ENCODE measurements at places on chromosomes 11 and 22. TPM values are rescaled to one million over a fixed set of nuclear protein-coding genes. Genes with fewer than 3 reads are reported as not detected.

GRCh38 chr11:127199306-127199801 is 198.8 kb upstream of the KIRREL3 start:
- no peak for DNase-seq

DNA sequence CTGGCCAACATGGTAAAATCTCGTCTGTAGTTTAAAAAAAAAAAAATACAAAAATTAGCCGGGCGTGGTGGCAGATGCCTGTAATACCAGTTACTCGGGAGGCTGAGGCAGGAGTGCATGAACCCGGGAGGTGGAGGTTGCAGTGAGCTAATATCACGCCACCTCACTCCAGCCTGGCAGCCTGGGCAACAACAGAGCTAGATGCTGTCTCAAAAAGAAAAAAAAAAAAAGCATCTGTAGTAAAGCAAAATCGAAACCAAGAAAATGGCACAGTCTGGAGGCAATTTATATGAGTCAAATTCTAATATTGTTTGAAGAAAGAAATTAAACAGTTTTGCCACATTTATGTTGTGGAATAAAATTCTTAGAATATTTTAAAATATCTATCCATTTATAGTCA is 365.0 kb upstream of the CHORDC1 start:
- no peak for DNase-seq

DNA sequence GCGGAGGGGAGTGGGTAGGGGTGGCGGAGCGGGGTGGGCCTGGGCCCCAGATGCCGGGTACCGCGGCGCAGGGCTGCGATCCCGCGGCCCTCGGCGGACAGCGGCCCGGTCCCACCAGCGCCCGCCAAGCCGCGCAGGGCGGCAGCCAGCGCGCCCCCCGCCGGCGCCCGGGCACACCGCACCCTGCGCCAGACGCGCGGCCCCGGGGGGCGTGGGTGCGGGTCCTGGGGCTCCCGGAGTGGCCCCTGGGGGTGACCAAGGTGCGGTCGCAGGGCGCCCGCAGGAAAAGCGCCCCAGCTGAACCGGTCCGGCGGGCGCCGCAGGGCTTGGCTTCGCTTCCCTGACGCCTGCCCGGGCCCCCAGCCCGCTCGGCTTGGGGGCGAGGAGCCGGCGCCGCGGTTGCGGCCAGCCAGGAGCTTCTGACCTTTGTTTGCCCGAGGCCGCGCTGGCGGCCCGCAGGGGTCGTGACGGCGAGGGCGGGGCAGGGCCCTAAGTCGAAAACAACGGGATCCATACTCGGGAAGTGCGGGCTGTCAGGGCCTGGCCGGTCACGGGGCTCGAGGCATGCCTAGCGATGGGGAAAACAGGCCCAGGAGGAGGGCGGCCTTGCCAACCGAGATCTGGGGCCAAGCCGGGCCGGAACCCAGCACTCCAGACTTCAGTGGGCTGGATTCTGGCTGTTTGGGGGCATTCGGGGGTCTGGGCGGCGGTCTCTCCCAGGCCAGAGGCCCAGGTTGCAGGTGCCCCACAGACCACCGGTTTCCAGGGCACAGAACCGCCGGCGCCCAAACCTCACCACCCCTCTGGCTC is 581 bp upstream of the AP5B1 start:
- DNase-seq = no peak

- no peak for DNase-seq
Observed at GRCh38 chr11:62656796-62657429, 3.8 kb upstream of the INTS5 start.

DNA sequence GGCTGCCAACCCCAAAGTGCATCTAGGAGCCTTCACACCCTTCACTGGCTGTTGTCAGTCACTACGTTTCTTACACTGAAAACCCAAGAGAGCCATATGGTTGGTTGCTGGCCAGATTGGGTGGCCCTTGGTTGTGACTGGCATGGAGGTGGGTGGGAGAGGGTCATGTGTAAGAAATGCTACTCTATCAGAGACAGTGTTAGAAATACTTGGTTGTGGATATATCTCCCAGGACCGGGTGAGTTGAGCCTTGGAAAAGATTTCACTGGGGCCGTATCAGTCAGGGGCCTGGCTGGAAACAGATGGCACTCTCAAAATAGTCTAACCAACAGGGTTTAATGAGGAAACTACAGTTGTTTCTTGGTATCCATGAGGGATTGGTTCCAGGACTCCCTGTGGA is 15.2 kb downstream of the ENDOD1 start:
- no peak for DNase-seq

DNA sequence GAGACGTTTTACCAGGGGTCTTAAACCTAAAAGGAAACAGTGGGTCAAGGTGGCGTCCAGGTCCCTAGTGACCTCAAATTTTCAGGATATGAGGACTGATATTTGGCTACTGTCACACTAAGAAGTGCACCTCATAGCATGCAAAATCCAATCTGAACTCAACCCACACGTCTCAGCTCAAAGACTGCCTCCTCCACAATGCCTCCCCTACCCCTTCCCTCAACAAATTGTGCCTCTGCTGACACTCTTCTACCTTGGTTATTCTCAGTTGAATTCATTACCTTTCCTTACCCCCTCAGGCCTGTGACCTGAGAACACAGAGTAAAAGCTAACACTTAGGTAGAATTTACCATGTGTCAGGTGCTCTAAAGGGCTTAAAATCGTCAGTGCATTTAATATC is 12.4 kb upstream of the LIPT2 start:
- DNase-seq = no peak

- peak; percentile 76 for DNase-seq
Observed at GRCh38 chr11:70507466-70508230, 109.3 kb downstream of the CTTN start.

DNA sequence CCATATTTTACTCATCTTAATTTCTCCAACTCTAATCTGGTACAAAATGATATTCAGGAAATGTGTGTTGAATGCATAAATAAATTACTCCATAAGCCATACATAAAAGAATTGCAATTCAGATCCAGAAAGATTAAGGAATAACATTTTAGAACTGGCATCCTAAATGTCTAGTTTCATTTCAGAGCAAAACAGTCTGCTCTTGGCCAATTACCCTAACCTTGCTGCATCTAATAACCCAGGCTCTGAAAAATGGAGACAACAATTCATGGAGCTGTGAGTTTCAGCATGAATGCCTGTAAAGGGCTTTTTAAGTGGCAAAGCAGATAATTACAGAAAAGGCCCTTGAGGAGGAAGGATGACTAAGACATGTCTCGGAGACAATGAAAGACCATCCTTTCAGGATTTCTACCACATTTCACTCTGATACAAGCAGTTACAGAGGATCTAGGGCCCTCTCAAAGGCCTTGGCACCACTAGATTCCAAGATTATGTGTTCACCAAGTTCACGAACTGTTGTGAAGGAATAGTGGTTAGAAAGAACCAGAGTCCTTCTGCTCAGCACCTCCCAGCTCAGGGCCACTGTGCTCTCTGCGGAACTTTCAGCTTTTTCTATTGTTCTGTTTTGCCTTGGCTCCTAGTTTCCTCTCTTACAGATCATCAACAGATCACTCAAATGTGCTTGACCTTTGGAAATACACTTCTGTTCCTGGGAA is 157.6 kb upstream of the BLID start:
- DNase-seq = no peak

DNA sequence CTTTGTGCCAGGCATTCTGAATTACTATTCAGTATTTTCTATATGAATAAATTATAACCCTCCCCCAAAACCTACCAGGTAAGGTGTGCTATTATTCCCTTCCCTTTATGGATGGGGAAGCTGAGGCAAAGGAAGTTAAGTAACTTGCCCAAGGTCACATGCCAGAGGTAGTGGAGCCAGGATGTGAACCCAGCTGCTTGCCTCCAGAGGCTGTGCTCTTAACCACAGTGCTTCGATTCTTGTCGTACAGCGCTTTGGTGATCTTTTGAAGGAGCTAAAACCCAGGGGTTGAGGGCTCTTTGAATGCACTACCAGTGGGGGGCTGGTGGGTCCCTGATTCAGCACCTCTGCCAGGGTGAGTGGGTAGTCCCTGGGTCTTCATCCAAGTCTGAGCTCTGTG is 18.8 kb downstream of the MCM5 start:
- DNase-seq = no peak

GRCh38 chr11:93766504-93766903 is 17.6 kb upstream of the MED17 start:
- no peak for DNase-seq

SLC22A6 gene
- not detected for total RNA-seq

SCN4B gene
- 3.1 TPM for total RNA-seq

OR4B1 gene
- total RNA-seq = not detected

ZC3H12C gene
- 10.5 TPM for total RNA-seq

SPDYC gene
- total RNA-seq = not detected

PRG3 gene
- 2.9 TPM for total RNA-seq

MYEOV gene
- 4.2 TPM for total RNA-seq

OR5B17 gene
- not detected for total RNA-seq

MPPED1 gene
- 5.3 TPM for total RNA-seq

ZNF74 gene
- 8.5 TPM for total RNA-seq
